NCI-H446 treated with DMSO at 0.1 percent for 48 hours (cell line): ENCODE measurements at places on chromosomes 3 and 15.

- DNase-seq: no peak
Measured at GRCh38 chr15:69656271-69657030, 203.8 kb downstream of the RPLP1 start.

DNA sequence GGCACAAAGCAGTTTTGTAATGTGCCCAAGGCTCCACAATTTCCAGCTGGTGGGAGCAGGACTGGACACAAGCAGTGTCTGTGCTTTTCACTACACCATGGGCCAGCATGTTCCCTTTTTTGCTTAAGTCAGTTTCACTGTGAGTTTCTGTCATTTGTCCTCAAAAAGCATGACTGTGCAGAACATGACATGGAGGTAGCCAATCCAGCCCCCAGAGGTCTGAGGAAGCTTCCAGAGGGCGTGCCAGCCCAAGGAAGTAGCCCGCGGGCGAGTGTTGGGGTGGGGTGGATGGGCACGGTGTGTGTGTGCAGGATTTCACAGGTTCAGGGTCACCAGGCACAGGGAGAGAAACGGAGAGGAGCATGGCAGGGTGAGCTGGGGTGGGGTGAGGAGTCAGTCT is 8.0 kb upstream of the EEFSEC start:
- DNase-seq: no peak

GRCh38 chr3:45455040-45455439 is 66.7 kb downstream of the LARS2 start:
- DNase-seq: no peak

DNA sequence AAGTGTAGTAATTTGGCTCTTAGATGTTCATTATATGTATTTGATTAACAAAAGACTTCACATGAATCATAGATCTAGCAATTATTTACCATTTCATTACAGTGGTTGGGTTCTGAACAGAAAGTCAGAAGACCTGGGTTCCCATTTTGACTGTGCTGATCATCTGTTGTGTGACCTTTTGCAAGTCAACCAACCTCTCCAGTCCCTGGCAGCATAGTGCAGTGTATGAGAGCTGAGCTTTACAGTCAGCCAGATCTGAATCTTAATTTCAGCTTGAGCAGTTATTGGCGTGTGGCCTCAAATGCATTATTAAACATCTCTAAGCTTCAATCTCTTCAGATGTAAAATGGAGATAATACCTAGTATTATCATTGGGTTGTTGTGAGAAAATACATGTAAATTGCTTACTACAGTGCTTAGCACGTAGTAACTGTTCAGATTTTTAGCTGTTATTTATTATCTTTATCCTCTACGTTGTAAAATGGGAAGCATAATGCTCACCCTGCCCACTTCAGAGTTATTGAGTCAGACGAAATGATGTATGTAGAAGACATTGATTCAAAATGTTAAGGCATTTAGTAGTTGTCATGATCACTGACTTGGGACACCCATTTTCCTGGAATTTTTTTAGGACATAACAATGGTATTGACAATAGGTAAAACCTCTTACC is 104.0 kb downstream of the KLHL25 start:
- no peak for DNase-seq
